ENCODE measurements at places on chromosomes 13 and 19.

- DNase-seq: no peak
Observed at GRCh38 chr13:59755632-59756290, 408.0 kb downstream of the DIAPH3 start.

DNA sequence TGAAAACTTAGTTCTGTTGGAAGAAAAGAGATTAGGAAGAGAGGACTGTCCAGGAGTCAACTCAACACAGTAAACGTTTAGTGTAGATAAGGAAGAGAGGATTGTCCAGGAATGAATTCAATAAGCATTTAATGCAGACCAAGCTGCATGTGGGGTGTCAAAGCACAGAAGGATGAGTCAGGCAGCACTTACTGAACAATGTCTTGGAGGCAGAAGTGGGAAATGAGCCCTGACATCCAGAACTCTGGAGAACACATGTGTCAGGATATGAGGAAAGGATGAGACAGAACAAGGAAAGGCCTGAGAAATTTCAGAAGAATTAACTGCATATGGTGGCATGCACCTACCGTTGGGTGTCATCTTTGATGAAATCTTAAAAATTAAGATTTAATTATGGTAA, 429.2 kb upstream of the HTR2A start:
- no peak for DNase-seq

GRCh38 chr13:109782823-109783431, 3.5 kb downstream of the IRS2 start:
- DNase-seq: no peak

DNA sequence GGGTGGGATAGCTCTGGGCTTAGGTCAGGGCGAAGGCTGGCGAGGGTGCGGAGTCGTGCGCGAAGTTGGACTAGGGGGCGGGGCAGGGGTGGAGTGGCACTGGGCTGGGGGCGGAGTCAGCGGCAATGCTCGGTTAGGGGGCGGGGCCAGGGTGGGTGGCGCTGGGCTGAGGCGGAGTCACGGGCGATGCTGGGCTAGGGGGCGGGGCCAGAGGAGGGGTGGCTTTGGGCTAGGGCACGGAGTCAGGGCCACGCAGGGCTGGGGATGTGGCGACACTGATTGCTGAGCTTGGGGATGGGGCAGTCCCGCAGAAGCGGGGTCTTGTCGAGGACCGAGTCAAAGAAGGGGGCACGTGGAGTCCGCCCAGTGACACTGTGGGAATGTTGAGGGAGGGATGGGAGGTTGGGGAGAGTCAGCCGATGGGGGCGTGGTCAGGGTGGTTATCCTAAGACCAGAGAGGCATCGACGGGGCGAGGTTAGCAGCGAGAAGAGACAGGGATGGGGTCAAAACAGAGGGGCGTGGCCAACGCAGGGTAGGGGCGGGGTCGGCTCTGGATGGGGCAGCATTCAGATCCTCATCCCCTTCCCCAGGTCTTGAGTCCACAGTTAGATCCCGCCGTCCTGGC, 8.7 kb downstream of the HOMER3 start:
- DNase-seq: peak; percentile 41

All from cerebellum (tissue), 4 donors.